ENCODE measurements at places on chromosomes 16 and 17.

DNA sequence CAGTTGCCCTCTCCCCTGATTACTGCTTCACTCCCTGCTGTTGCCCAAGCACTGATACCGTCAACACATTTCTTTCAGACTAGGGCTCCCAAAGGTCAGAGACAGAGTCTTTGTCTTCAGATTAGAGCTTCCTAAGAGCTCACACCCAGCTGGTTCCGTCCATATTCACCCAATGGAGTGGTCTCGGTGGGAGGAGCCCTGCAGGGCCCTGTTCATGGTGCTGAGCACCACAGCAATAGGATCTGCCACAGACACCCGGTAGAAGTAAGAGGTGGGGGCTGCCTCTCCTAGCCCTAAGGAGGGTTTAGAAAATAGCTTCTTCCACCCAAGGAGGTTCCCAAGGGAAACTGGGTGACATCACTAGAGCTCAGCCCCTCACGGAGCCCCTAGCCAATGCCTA is 128.3 kb downstream of the CCDC144A start:
- DNase-seq, result no peak

DNA sequence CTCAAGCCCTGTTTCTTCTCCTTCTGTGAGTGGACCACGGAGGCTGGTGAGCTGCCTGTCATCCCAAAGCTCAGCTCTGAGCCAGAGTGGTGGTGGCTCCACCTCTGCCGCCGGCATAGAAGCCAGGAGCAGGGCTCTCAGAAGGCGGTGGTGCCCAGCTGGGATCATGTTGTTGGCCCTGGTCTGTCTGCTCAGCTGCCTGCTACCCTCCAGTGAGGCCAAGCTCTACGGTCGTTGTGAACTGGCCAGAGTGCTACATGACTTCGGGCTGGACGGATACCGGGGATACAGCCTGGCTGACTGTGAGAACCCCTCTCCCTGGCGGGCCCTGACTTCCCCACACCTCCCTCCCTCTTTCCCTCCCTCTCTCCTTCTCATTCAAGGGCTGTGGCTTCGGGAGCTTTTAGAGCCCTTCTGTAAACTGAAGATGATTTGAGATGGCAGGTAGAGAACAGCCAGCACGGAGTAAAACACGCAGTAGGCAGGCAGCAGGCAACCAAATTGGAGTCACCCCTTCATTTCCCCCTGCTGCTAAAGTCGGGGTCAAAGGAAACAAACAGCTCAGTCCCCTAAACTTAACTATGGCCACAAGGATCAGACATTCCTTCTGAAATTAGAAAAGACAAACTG is 3.9 kb downstream of the SPACA3 start:
- no peak for DNase-seq

- DNase-seq, result peak; percentile 75
Observed at GRCh38 chr17:78535273-78536197, 41.7 kb downstream of the DNAH17 start.

GRCh38 chr16:13298666-13299065 is 397.3 kb downstream of the SHISA9 start:
- no peak for DNase-seq

- no peak for DNase-seq
Observed at GRCh38 chr16:68444056-68444657, 4.2 kb downstream of the SMPD3 start.

DNA sequence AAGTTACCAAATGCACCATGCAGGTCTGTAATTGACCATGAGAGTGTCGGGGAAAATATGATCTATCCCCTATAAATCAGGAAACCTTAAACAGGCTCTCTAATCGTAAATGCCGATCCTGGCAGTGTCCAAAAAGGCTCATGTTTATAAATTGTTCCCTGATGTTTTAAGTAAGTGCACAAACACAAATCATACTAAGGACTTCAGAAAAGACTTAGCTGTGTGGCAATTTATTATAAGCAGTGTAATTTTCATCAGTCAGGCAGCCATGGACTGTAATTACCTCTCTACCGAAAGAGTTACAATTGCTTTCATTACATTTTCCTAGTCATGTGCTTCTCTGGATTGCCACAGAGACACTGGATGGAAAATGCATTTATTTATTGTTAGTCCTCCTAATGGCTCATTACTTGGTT is 73.4 kb upstream of the COX10 start:
- no peak for DNase-seq

DNA sequence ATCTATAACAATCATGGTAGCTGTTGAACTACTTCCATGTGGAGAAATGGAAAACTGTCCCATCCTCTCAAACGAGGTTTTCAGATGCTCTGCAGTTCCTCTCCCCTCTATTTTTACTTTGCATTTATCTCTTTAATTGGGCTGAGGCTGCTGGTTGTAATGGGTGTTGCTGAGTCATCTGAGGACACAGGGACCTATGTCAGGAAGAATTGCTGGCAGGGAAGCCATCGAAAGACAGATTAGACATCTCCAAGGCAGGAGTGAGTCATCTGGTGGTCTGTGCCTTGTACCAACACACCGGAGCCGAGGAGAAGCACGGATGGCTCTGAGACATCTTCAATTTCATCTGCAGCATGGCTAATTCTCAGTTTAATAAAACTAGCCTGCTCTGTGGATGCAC is 394.5 kb downstream of the GRIN2A start:
- no peak for DNase-seq

DNA sequence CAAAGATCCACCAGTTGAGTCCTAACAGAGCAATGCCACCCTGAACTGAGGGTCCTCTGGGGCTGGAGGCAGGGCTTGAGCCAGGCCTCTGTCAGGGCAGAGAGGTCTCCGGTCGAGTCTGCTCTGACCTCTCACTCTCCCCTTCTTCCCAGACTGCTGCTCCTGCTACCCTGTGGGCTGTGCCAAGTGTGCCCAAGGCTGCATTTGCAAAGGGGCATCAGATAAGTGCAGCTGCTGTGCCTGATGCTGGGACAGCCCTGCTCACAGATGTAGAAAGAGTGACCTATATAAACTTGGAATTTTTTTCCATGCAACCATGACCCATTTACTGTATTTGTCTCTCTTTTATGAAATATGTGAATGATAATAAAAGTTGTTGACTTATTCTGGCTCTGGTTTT is 2.4 kb upstream of the MT1B start:
- DNase-seq, result no peak

GRCh38 chr16:66171578-66171977 is 194.9 kb upstream of the CDH5 start:
- DNase-seq, result no peak

GRCh38 chr17:38558728-38559050 is 47.1 kb downstream of the SRCIN1 start:
- no peak for DNase-seq

- DNase-seq, result no peak
Observed at GRCh38 chr17:67359960-67360791, 6.2 kb downstream of the PSMD12 start.

- peak; percentile 92 for DNase-seq
Observed at GRCh38 chr16:74291577-74292208, 4.9 kb upstream of the PSMD7 start.

GRCh38 chr17:79943347-79944241 is 92.1 kb downstream of the TBC1D16 start:
- no peak for DNase-seq

DNA sequence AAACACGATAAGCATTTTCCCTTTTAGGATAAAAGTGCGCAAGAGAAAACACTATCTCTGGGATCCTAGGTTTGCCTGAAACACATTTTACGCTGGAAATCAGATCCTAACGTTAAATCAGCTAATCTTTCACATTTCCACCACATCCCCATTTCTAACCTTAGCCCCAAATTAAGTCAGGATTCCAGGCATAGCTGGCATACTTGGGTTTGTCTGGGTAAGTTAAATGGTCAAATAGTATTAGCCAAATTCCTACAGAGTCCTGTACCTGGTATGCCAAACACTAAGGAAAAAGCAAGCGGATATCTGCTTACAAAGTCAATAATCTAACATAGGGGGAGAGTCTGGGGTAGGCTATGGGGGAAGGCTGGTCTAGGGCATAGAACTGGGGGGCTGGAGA is 557.4 kb upstream of the ZFHX3 start:
- DNase-seq, result no peak

- no peak for DNase-seq
Observed at GRCh38 chr17:40888196-40888720, 3.2 kb upstream of the KRT20 start.

DNA sequence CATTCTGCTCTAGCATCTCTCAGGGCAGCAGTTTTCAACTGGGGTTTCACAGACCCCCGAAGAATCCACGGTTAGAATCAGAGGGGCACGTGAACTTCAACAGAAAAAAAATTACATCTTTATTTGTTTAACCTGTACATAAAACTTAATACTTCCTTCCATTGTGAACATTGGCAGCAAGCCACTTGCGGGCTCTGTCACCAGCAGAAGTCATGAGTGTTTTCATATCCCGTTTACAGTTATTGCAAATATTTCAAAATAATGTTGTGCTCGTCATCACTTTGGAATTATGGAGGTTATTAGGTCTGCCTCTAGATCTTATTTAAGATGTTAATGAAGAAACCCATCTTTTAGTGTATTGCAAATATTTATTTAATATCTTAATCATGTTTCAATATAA is 109.8 kb downstream of the SDR42E1 start:
- no peak for DNase-seq

GRCh38 chr17:38601539-38602351 is 4.0 kb downstream of the SRCIN1 start:
- no peak for DNase-seq

GRCh38 chr17:79325709-79326430 is 251.2 kb downstream of the ENGASE start:
- DNase-seq, result no peak

DNA sequence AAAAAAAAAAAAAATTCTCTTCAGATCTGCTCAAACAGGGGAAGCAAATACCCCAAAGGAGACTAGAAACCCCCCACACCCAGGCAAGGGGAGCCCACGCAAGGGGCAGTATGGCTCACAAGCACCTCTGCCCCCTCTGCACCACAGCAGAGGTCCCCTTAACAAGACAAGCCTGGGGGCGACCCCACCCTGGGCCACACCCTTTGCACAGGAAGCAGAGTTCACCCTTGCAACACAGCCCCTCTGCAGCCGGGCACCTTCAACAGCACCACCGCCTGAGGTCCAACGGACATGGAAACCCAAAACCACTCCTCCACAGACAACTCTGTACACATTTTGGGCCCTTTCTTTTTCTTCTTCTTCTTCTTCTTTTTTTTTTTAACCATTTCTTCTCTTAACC is 12.8 kb downstream of the AXIN1 start:
- no peak for DNase-seq

DNA sequence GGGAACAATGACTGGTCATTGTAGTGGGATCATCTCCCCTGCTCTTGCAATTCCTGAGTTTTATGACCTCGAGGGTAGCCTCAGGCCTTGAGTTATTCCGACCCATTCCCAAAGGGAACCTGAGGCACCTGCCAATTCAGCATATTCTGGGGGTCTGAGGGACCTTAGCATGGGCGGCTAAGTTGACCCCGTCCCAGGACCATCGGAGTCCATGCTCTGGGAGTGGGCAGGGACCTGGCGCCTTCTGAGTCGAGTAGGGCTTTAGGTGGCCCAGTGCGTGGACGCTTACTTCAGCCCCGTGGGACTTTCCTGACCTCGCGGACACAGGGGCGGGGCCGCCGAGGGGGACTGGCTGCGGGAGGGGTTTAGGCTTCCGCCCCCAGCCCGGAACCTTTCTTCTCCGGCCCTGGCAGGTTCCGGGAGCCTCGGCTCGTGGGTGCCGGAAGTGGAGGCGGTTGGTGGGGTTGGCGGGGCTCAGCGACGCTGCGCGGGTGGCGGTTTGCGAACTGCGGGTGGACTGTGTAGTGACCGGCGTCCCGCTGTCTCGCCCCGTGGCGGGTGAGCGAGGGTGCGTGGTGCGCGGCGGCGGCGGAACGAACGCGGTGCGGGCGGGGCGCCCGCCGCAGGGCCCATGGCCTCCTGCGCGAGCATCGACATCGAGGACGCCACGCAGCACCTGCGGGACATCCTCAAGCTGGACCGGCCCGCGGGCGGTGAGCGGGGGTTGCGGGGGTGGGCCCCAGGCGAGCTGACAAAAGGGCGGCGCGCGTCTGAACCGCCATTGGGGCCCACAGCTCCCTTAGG is at the start of gene EDC4:
TSS of gene EDC4 (plus strand) at position 422 of the 804 bp plus-strand sequence. CDS start at position 632, 210 bp downstream.
- no peak for DNase-seq

DNA sequence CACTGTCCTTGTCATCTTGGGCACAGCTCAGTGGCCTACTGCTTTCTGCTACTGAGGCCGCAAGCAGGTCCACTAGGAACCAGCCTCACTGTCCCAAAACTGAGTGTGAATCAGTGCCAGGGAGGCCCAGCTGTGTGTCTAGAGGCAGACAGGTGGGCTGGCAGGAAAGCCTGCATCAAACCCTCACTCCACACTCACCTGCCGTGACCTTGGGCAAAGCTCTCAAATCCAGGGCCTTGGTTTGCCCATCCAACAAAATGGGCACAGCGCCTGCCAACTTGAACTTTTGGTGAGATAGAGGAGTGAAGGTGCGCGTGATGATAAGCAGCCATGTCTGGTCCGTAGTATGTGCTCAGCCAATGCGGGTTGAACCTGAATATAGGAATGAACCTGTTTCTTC is 14.8 kb downstream of the ATP2C2 start:
- no peak for DNase-seq

GRCh38 chr17:74222399-74222798 is 9.0 kb downstream of the TTYH2 start:
- DNase-seq, result no peak

GRCh38 chr17:62637809-62638208 is 10.3 kb downstream of the MRC2 start:
- no peak for DNase-seq

DNA sequence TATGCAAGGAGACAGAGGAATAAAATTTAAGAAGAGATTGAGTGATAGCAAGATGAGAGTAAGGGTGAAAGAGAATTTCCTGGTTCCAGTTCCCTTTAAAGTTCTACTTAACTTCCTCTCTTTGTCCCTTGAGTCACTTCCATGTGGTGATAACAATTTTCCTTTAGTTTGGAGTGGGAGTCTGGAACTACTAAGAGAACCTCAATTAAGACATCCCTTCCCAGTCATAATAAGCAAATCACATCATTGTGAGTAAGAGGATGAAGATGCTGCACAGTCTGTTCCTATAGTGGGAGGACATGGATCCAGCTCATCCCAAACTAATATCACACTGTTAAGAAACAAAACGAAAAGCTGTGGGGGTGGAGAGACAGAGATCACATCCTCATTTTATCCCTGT is 24.4 kb downstream of the TBX21 start:
- DNase-seq, result no peak

DNA sequence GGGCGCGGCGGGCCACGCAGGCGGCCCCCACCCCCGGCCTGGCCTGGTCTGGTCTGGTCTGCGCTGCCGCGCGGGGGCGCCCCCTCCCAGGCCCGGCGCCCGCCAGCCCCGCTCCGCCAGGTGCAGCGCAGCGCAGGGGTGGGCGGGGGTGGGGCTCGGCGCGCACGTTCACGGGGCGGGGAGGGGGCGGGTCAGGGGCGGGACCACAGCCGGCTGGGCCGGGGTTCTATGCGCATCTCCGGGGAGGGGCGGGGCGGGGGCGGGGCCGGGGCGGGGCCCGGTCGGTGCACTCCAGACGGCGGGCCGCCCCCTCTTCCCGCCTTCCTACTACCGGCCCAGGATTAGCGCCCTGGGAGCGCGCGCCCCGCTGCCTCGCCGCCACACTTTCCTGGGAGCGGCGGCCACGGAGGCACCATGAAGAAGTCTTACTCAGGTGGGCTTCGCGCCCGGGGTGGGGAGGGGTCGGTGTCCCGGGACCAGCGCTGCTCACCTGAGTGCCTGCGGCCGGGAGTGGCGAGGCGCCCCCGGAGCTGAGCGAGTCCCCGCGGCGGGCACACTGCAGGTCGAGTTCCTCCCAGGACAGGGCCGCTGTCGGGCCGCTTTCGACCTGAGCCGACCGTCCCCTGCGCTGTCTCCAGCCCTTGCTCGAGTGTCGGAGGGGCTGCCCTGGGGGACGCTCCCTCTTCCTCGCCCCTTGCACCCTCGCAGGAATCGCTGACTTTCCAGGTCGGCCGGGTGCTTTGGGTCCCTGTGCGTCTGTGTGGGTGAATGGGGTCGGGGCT is 140.5 kb downstream of the SEC14L1 start:
- no peak for DNase-seq

Data from epithelial cell of prostate (primary cell).